Muscle of back (tissue), 13 donors: ENCODE measurements at places on chromosomes 1 and 21.
A peak's percentile ranks its signal among the peaks of the same experiment; 100 is the strongest.

GRCh38 chr1:223289621-223290020 is 74.4 kb downstream of the SUSD4 start:
- DNase-seq = no peak

GRCh38 chr1:18293291-18293690 is 185.7 kb downstream of the IGSF21 start:
- no peak for DNase-seq

GRCh38 chr1:23211955-23212354 is 5.3 kb downstream of the HTR1D start:
- no peak for DNase-seq

GRCh38 chr21:21085206-21085605 is 87.0 kb downstream of the NCAM2 start:
- no peak for DNase-seq

- no peak for DNase-seq
These were observed 35.3 kb downstream of the ACOT11 start for GRCh38 chr1:54583307-54583686.

GRCh38 chr1:3124246-3124645 is 55.2 kb downstream of the PRDM16 start:
- no peak for DNase-seq

GRCh38 chr1:153577624-153578051 is 12.0 kb upstream of the S100A2 start:
- DNase-seq = no peak

DNA sequence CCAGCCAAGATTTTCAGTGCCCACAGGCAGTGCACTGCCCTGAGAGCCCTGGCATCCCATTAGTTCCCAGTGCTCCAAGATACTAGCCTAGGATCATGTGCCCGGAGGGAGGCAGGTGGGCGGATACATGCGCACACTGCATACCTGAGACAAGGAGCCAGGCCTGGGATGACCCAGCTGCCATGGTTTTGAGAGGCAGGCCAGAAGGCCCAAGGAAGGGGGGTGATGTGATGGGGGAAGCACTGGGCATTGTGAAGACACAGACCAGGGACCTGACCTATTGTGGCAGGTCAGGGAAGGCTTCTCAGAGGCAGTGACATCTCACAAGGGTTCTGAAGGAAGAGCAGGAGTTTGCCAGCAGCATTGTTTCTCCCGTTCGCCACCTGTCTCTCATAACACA is 3.6 kb downstream of the ZC3H12A start:
- no peak for DNase-seq

DNA sequence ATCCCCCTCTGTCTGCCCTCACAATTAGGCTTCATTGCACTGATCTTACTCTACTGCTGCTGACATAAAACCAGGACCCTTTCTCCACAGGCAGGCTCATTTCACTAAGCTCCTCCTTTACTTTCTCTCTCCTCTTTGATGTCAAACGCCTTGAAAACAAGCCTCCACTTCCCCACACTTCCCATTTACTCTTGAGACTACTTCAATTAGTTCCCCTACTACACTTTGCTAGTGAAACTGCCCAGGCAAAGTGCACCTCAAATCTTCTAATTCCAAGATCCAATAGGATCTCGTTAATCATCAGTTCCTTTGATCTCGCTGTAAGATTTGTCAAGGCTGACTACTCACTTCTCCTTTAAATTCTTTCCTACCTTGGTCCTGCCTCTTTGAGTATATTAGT is 5.9 kb upstream of the CDC20 start:
- DNase-seq = no peak

GRCh38 chr1:116391185-116391584 is 18.1 kb downstream of the ATP1A1 start:
- DNase-seq = no peak

- DNase-seq = no peak
These were observed 17.4 kb downstream of the MRPL39 start for GRCh38 chr21:25589887-25590286.

DNA sequence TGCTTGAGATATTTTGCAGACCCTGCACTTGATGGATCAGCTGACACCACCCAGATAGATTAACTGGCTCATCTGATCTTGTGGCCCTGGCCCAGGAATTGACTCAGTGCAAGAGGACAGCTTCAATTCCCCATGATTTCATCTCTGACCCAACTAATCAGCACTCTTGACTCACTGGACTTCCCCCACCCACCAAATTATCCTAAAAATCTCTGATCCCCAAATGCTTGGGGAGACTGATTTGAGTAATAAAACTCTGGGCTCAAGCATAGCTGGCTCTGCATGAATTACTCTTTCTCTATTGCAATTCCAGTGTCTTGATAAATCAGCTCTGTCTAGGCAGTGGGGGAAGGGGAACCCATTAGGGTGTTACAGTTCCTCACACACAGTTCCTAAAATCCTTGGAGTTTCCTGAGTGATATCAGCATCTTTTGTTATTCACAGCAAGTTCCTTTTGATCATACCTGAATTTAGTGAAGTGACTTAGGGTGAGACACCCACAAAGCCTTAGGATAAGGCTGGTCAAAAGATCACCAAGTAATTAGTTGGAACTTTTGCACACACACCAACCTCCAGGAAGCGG is 104.2 kb downstream of the COP1 start:
- DNase-seq = no peak

- DNase-seq = peak; percentile 75
These were observed 69.6 kb downstream of the SDCCAG8 start for GRCh38 chr1:243325305-243325890.

DNA sequence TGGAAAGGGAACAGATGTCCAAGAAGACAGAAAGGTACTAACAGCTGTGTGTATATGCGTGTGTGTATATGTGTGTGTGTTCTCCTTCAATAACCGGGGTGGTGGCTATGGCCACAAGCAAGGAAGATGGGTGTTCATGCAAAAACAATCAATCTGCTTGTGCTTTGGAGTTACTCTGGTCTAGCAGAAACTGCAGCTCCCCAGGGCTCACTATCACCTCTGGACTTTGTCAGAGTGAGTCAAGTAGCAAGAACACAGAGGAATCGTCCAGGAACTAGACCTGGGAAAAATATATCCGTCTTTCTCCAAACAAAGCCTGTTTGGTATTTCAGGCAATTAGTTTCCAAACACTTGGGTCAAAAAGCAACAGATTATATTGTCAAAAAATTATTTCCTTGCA is 68.6 kb downstream of the GNG12 start:
- no peak for DNase-seq

GRCh38 chr1:230875370-230875769 is 7.0 kb upstream of the C1orf198 start:
- no peak for DNase-seq

DNA sequence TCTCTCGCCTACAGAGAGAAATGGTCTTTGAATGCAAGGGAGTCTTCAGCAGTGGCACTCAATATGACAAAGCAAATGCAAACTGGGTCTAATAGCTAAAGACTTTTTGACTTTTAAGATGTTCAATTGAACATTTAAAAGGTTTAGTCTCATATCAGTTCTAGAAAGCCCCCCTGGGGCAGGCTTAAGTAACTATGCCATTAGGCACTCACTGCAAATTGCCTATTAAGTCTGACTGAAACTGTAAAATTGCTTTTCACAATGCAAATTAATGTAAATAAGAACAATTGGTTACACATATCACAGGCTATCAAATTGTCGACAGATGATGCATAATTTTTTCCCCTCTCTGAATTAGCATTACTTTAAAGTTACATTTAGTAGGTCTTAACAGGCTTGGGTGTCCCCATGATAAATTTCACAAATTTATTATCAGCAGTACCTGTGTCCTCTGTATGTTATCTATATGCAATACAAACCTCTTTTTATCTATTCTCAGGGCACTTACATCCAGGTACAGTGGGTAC is 329.1 kb downstream of the LRRIQ3 start:
- DNase-seq = no peak

GRCh38 chr1:192118881-192119405 is 39.3 kb upstream of the RGS18 start:
- no peak for DNase-seq

GRCh38 chr1:248695451-248696132 is 7.0 kb downstream of the OR14I1 start:
- DNase-seq = no peak

- peak; percentile 26 for DNase-seq
These were observed 570 bp downstream of the KCND3 start for GRCh38 chr1:111988743-111989453.

GRCh38 chr21:38979271-38980121 is 173.8 kb downstream of the ETS2 start:
- DNase-seq = no peak

- no peak for DNase-seq
These were observed 2.7 kb upstream of the SAMSN1 start for GRCh38 chr21:14548779-14549178.

GRCh38 chr1:41807390-41807789 is 111.3 kb downstream of the HIVEP3 start:
- DNase-seq = no peak

- DNase-seq = no peak
These were observed 492.1 kb downstream of the LMO4 start for GRCh38 chr1:87820668-87821334.

GRCh38 chr1:3620708-3621107 is 4.1 kb upstream of the TPRG1L start:
- no peak for DNase-seq

- no peak for DNase-seq
These were observed 1.2 kb upstream of the ZBTB40 start for GRCh38 chr1:22450351-22451021.

DNA sequence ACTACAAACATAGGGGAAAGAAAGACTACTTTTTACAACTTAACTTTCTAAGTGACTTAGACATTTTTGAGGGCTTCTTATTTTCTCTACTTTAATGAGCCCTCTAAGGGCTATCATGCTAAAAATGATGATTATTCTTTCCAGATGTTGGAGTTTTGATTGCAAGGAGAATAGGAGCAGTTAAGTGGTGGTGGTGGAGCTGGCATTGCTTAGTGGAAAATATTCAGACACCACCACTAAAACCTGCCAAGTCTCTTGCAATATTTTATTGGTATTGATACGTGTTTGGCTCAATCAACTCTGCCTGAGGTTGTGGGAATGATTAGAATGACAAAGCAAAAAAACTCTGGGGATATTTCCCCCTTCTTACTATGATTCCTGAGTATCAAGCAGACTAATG is 82.6 kb upstream of the PTGFR start:
- DNase-seq = peak; percentile 56

- DNase-seq = peak; percentile 78
These were observed 90.4 kb downstream of the SLC45A1 start for GRCh38 chr1:8408151-8408839.

- peak; percentile 92 for DNase-seq
These were observed at the start of gene AXDND1 for GRCh38 chr1:179365342-179366092. TSS of gene AXDND1 (plus strand) at chr1:179365971. CDS start at chr1:179366510, 539 bp downstream.

GRCh38 chr1:3188150-3188971 is 119.4 kb downstream of the PRDM16 start:
- no peak for DNase-seq

GRCh38 chr21:43762303-43763128 is 13.6 kb downstream of the CSTB start:
- DNase-seq = no peak

DNA sequence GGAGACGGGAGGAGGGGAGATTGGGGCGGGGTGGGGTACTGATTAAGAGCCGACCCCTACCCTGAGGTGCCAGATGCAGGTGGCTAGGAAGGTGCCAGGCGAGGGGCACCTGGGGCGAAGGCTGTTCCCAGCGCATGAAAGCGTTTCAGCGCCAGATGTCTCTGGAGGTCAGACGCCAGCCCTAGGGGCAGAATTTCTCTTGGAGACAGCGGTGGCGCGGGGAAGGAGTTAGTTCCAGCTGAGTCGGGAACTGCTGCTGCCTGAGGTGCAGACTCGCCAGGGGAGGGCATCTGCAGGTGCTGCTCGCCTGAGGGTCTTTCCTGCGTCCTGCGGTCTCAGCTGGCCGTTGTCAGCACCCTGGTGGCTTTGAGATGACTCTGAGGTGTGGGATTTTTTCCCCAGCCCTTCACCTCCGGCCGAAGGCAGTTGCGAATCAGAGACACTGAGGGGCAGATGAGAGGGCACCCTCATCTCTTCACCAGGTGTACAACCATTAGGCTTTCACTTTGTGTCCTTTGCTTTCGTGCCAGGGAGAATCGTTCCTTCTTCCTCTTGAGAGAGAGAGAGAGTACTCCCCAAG is 539 bp downstream of the CGN start:
- DNase-seq = no peak

- no peak for DNase-seq
These were observed 2.7 kb downstream of the RORC start for GRCh38 chr1:151828921-151829320.

- no peak for DNase-seq
These were observed 17.3 kb downstream of the TMEM201 start for GRCh38 chr1:9605946-9606455.

- no peak for DNase-seq
These were observed 836 bp upstream of the PRCC start for GRCh38 chr1:156766298-156767100.

GRCh38 chr1:86515597-86515996 is 31.3 kb upstream of the CLCA4 start:
- DNase-seq = no peak

DNA sequence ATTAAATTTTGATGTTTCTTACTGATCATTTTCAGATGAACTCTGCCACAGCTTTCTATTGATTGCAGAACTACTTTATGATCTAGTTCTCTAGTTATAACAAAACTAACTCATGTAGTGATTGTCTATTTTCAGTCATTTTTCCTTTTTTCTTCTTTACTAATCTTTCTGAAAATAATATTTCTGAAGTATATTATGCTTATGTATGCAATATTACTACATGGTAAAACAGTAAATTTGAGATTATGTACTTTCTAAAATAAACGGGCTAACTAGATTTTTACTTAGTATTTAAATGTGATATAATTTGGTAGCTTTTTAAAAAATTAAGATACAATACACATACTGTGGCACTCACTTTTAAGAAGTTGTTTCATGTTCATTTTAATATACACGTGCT is 7.6 kb downstream of the TSNAX start:
- no peak for DNase-seq

DNA sequence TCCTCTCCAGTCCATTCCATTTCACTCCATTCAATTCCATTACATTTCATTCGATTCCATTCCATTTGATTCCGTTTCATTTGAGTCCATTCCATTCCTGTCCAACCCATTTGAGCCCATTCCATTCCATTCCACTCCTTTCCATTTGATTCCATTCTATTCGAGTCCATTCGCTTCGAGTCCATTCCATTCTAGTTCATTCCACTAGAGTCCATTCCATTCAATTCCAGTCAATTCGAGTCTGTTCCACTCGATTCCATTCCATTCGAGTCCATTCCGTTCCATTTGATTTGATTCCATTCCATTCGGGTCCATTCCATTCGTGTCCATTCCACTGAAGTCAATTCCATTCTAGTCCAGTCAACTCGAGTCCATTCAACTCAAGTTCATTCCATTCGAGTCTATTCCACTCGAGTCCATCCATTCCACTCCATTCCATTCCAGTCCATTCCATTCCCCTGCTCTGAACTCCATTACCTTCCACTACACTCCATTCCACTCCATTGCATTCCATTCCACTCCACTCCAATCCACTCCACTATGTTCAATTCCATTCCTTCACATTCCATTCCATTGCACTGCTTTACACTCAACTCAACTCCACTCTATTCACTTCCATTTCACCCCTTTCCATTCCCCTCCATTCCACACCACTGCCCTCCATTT is 2569.4 kb upstream of the TPTE start:
- DNase-seq = no peak

- no peak for DNase-seq
These were observed 10.1 kb upstream of the HCRTR1 start for GRCh38 chr1:31607360-31607759.
